ENCODE measurements at places on chromosomes 5 and 9.

GRCh38 chr9:115328677-115329076 is 210.7 kb upstream of the TNC start:
- DNase-seq: no peak

- DNase-seq: peak; percentile 22
These were observed 3.0 kb downstream of the GDNF start for GRCh38 chr5:37836592-37837413.

DNA sequence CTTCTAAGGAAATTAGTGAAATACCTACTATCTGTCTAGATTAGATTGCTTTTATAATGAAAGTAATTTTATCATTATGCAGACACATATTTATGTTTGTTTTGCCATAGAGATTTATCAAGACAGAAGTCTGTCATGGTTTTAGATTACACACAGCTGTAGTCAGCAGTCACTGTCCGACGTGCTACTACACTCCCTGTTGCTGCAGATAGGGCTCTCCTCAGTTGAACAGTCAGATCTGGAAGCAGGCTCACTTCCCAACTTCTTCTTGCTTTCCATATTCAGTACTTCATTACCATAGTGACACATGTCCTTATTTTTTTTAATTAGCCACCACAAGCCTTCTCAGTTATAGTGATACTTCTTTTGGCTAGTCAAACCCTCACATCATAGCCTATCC is 329.9 kb upstream of the ITGA1 start:
- DNase-seq: no peak

- no peak for DNase-seq
These were observed 821.5 kb downstream of the EFNA5 start for GRCh38 chr5:106849266-106849665.

DNA sequence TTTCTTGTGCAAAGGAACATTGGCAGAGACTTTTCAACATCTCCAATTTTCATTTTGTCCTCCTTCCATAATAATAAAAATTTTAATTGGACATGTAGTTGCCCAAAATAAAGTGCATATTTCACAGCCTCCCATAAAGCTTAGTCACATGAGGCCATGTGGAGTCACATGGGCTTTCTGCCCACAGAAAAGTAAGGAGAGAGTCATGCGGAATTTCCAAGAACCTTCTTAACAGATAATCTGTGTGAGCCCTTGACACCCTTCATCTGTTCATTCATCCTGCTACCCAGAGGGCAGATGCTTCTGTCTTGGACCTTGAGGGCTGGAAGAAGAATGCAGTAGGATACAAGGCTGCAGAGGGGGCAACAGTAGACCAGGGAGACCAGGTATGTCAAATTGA is 60.7 kb downstream of the APTX start:
- DNase-seq: no peak

- DNase-seq: no peak
These were observed 151.6 kb downstream of the DENND1A start for GRCh38 chr9:123778232-123778902.

GRCh38 chr5:93532370-93532769 is 48.6 kb downstream of the NR2F1-AS1 start:
- peak; percentile 79 for DNase-seq

DNA sequence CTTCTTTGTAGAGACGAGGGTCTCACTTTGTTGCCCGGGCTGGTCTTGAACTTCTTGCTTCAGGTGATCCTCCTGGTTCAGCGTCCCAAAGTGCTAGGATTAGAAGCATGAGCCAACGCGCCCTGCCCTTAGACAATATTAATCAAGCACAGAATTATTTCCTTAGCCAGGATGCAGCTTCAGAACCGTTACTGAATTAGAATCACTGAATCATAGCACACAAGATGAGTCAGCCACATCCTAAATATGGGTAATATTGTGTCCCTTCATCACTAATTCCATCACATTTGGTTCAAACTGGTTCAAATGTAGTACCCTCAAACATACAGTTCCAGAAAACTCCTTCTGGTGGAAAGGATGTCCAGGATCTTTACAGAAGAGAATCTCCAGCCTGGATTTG is 82.7 kb downstream of the BNC2 start:
- DNase-seq: no peak

- DNase-seq: no peak
These were observed 146.5 kb upstream of the ABCA1 start for GRCh38 chr9:105074491-105074890.

- DNase-seq: no peak
These were observed 50.6 kb downstream of the FBXL7 start for GRCh38 chr5:15550502-15551112.

DNA sequence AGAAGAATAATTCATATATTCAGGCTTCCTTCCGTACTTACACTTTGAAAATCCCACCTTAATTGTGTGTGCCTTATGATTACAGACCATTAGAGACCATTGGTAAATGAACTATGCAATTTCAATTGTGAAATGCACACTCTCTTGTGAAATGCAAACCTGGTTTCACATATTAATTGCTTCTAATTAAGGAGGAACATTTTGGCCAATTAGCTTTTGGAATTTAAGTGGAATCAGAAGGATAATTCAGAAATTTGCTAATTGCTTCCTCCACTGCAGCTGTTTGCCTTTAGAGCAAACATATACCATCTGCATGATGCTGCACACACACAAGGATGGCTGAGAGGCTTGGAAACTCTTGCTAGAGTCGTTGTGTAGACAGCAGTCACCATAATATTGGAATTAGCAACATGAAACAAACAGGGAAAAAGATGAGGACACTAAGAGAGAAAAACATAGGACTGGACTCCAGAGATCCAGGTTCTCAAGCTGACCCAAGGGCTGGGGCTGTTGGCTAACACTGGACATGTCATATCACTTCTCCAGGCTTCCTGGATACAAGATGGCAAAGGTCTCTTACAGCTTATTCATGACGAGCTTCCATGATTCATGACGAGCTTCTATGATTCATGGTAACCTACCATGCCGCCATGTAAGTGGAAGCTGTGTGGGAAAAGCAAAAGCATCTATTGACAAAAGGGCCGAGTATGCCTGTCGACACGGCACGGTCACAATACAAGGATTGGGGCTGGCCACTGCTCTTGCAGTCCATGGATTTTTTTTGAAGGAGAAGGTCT is 78.0 kb downstream of the PTCH1 start:
- DNase-seq: no peak

DNA sequence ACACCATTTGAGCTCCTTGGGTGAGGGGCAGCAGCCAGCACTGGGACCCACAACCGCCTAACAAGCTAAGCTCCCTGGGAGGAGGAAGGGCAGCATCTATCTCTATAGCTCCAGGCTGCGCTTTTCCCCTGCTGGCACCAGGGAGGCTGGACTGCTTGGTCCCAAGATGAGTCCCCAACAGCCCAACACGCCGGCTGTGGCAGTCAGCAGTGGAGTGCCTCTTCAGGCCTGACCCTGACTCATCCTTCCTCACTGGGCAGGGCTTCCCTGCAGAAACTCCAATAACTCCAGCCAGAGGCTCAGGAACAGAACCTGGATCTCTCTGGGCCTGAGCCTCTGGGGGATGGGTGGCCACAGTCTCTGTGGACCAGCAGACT is 113.7 kb upstream of the ADAMTS16 start:
- DNase-seq: no peak

DNA sequence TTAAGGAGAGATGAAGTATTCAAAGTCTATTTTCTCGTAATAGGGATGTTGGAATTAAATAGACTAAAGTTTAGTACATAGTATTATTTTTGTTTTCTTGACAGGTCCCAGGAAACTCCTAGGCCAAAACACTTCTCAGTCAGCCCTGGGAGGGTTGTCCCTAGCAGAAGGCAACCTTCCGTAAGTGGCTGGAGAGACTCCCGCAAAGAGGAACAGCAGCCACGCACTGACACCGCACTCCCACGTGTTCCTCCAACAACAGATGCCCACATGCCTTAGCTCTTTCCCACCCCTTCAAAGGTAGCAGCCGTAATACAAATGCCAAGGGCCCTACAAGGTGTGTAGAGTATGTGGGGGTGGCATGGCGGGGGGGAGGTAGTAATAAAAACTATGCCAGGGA is 28.4 kb downstream of the PCDHGC5 start:
- no peak for DNase-seq

- DNase-seq: no peak
These were observed 252.5 kb downstream of the TRIM32 start for GRCh38 chr9:116939614-116940013.

DNA sequence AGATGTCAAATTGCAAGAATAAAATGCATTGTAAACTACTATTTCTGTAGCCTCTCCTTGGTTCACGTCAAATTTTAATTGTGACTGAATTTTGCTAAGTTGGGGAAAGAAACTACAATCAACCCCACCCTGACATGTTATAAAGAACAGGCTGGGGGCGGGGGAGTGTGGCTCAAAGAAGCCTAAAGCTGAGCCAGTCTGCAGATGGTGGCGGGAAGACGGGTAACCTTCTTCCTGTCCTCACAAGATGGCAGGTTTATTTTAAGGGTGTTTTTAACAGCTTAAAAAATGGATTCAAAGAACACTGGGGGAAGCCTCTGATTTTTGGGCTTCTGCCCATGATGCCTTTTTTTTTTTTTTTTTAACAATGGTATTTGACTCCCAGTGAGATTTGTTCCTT is 68.5 kb upstream of the MELK start:
- DNase-seq: no peak

- no peak for DNase-seq
These were observed 43.0 kb downstream of the PSD2 start for GRCh38 chr5:139838381-139839197.

GRCh38 chr5:93477816-93478215 is 103.2 kb downstream of the NR2F1-AS1 start:
- DNase-seq: no peak

GRCh38 chr9:76032038-76032796 is 141.7 kb downstream of the PCSK5 start:
- DNase-seq: no peak

DNA sequence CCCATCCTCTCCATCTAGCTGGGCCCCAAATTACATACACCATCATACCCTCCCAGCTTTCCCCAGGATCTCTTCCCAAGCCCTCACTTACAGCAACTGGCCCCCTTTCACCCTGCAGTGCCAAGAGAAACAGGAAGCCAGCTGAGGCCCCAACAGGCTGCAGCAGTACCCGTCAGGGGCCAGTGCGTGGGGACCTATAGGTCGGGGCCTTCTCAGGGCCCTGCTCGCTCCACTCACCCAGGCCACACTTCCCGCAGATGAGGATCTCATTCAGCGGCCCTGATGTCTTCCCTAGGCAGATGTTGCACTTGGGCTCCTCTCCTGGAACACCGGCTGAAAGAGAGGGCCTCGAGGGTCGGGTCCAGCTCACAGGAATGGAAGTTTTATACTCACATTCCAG is 6.8 kb downstream of the PHF19 start:
- no peak for DNase-seq

DNA sequence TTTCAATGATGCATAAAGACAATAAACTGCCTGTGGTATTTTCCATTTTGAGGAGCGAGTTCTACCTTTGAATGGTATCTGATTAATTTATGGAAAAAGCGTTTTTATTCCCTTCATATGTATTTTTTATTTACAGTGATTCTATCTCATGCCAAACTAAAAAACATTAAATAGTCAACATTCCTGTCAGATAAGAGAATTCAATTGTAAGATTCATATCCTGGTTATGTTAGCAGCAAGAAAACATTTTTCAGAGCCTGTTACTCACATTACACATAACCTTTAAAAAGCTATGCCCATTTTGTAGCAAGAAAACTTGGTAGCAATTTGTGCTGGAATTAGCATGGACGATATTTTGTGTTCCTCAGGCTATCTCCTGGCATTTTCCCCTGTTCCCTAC is 55.1 kb upstream of the PRLR start:
- peak; percentile 27 for DNase-seq

DNA sequence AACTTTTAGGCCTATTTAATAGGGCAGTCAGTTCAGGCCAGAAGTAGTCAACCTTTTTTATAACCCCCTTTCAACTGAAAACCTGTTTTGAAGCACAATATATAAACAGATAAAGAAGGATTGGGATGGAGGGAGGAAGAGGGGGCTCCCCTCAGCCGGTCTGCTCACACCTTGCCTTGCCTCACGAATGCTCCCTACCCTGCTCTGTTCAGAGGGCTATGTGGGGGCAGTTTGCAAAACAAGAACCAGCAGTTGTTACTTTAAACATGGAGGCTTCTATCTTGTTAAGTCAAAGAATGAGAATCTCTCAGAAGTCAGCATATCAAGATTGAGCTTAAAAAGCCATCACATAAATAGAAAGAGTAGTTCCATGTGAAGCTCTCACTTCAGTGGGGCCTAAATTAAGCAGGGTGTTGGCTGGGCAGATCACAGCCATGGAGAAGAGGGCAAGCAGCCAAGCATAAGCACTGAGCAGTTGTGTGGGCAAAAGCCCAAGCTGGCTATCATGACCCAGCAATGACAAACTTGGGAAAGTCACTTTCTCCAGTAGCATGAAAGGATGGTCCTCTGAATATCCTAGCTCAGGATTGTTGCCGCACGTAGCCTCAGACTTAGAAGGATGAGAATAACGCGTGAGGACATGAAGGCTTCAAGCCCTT is 70.6 kb downstream of the ALDH1A1 start:
- no peak for DNase-seq

Data from NCI-H226 (cell line).